LHCN-M2 (cell line): ENCODE measurements at places on chromosomes 7 and 10. TPM values are rescaled to one million over a fixed set of nuclear protein-coding genes. Genes with fewer than 3 reads are reported as not detected.

JCAD gene
- total RNA-seq, result 12.1 and 12.8 TPM in 2 replicates

TRIL gene
- total RNA-seq, result 0.32 and 0.46 TPM in 2 replicates

MSS51 gene
- 1.4 and 2.5 TPM in 2 replicates for total RNA-seq

CDH23 gene
- total RNA-seq, result 0.06 TPM in 2 replicates

ZC3HAV1L gene
- 22.3 and 23.9 TPM in 2 replicates for total RNA-seq

OR2AE1 gene
- not detected in 2 replicates for total RNA-seq

MOGAT3 gene
- not detected in 2 replicates for total RNA-seq

STK17A gene
- total RNA-seq, result 42.1 and 49.6 TPM in 2 replicates

NUDT13 gene
- 2.9 TPM in 2 replicates for total RNA-seq

FAM20C gene
- 20.8 and 36.4 TPM in 2 replicates for total RNA-seq

FAM204A gene
- 69.2 and 69.9 TPM in 2 replicates for total RNA-seq

- DNase-seq, result no peak
These were observed 3.7 kb downstream of the ITPRIP start for GRCh38 chr10:104334561-104334960.

DNA sequence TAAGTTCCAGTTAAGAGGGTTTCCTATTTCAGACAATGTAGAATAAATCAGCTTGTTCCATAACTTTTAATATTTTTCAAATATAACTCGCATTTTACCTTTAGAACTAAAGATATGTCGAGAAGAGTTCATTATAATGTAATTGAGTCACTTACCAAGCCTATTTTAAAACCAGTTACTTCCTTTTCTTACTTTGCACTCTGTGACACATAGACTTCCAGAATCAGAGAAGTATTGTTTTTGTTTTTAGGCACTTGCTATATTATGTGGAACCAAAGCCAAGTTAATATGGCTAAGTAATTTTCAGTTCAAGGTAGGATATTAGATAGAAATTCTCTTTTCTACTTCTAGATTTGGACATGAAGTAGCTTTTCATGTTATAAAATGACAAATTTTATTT is 182.7 kb upstream of the PRPS1L1 start:
- DNase-seq, result no peak

GRCh38 chr10:86652361-86653202 is 1.8 kb upstream of the OPN4 start:
- DNase-seq, result no peak

GRCh38 chr10:47130491-47130890 is 169.5 kb upstream of the GDF10 start:
- DNase-seq, result no peak

- DNase-seq, result no peak
These were observed 24.9 kb upstream of the KNDC1 start for GRCh38 chr10:133135116-133135465.

- DNase-seq, result no peak
These were observed 19.5 kb upstream of the DLG5 start for GRCh38 chr10:77946084-77946483.

DNA sequence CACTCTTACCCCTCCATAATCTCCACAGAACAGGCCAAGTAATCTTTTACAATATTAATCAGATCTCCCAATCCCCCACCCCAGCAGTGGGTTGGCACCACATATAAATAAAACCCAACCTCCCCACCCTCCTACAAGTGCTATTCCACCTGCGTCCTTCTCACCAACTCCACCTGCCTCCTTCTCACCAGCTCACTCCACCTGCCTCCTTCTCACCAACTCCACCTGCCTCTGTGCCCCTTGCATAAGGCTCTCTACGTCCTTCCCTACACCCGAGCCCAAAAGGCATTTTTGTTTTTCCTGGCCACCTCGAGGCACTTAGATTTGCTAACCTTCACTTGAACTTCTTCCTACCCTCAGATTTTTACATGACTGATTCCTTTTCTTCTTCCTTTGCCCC is 89.7 kb downstream of the ATE1 start:
- DNase-seq, result no peak

- DNase-seq, result peak; percentile 56
These were observed 67.8 kb upstream of the PDCD4 start for GRCh38 chr10:110803830-110804338.

DNA sequence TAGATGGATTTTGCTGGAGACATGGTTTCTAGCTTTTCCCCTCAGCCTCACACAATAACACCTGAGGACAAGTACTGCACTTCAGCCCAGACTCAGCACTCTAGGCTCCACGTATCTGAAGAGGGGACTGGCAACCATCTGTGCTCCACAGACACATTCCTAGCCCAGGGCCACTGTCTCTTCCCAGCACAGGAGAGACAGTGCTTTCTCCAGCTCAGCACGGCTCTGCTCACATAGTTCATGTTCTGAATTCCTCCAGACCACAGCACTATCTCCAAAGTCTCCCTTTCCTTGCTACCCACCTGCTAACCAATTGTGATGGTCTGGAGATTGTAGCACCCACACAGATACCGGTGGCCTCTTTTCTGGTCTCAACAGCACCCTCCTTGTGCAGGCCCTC is 114.5 kb downstream of the HTR7 start:
- no peak for DNase-seq

GRCh38 chr10:46104071-46104585 is 58.1 kb upstream of the MSMB start:
- no peak for DNase-seq

- DNase-seq, result no peak
These were observed 261.4 kb downstream of the MTERF1 start for GRCh38 chr7:91618776-91619765.

DNA sequence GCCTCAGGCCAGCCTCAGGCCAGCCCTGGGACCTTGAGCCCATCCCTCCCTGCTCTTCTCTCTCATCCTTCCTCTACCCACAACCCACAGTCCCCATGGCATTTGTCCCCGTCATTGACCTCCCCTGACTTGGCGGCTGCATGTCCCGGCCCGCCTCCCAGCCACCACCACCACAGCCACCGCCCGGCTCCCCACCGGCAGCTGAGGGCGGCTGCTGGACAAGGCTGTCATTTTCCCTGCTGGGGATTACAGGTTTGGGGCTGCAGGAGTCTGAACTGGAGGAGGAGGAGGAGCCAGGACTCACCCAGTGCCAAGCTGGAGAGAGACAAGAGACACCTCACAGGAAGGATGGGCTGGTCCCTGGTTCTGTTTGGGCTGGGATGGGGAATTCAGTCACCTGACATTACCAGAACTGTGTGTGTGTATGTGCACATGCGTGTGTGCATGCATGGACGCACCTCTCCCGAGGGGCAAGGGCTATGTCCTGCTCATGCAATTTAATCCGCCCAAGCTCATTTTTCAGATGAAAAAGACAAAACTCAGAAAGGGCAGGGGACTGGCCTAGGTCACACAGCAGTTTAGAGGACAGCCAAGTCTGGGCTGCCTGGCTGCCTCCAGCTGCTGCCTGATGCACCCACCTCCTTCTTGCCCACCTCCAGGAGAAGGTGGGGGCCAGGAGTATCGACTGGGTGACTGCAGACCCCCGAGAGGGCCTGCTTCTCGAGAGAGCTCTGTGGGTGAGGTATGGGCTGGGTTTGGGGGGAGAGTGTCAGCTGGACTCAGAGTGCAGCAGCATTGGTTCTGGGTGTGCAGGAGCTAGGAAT is 113.1 kb downstream of the ZMIZ1 start:
- DNase-seq, result no peak

GRCh38 chr7:104857458-104858425 is 156.3 kb upstream of the KMT2E start:
- no peak for DNase-seq

GRCh38 chr7:99143853-99144672 is at the start of gene SMURF1:
SMURF1 (minus strand) TSS chr7:99144108; CDS start chr7:99143780, 328 bp downstream.
- peak; percentile 61 for DNase-seq

GRCh38 chr10:97543025-97543546 is 29.5 kb upstream of the ANKRD2 start:
- peak; percentile 100 for DNase-seq

GRCh38 chr7:45050198-45050597 is 38.6 kb downstream of the NACAD start:
- DNase-seq, result no peak

- no peak for DNase-seq
These were observed 1.3 kb upstream of the GRK5 start for GRCh38 chr10:119205894-119206602.

DNA sequence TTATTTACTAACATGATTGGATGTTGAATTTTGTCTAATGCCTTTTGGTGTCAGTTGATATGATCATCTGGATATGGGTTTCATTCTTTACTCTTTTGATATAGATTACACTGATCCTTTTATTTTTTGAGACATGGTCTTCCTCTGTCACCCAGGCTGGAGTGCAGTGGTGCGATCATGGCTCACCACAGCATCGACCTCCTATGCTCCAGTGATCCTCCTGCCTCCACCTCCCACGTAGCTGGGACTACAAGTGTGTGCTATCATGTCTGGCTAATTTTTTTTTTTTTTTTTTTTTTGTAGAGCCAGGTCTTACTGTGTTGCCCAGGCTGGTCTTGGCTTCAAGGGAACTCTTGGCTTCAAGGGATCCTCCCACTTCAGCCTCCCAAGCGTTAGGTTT is 27.1 kb downstream of the BMS1 start:
- DNase-seq, result no peak

DNA sequence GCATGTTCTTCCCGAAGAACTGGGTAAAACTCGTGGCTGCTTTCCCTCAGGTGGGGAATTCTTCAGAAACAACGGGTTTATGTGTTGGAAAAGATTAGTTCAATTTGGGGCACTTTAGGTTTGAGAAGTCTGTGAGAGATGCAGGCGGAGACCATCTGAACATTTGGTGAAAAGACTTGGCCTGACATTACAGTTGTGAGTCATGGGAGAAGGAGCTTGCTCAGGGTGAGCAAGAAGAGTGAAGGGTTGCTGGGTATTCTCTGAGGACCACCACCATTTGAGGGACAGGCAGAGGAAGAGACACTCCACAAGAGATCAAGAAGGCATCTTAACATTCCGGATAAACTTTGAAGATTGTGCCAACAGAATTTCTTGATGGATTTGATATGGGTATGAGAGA is 88.6 kb downstream of the PODXL start:
- DNase-seq, result no peak

- no peak for DNase-seq
These were observed 473.8 kb upstream of the GALNT17 start for GRCh38 chr7:70657989-70658632.

DNA sequence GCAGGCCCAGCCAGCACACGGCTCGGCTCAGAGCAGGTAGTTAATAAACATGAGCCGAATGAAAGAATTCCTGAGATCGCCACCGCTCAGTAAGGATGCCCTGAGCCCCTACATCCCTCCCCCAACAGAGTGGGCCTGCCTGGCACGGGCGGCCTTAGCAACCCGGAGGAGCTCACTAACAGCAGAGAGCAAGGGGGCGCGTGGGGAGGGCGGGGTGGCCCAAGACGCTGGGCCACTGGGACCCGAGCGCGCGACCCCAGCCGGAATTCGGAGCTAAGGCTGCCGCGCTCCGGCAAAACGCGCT is 403 bp upstream of the ENO4 start:
- DNase-seq, result no peak

DNA sequence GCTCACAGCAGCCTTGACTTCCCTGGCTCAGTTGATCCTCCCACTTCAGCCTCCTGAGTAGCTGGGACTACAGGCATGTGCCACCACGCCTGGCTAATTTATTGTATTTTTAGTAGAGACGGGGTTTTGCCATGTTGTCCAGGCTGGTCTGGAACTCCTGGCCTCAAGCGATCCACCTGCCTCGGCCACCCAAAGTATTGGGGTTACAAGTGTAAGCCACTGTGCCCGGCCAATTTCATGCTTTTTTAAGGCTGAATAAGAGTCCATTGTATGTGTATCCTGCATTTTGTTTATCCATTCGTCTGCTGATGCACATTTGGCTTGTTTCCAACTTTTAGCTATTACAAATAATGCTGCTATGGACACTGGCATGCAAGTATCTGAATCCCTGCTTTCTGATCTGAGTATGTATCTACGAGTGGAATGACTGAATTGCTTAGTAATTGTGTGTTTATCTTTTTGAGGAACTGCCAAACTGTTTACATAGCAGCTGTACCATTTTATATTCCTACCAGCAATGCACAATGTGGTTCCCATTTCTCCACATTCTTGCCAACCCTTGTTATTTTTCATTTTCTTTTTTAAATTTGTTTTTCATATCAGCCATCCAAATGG is 37.3 kb upstream of the TPST1 start:
- peak; percentile 77 for DNase-seq

GRCh38 chr10:28219251-28219650 is 83.6 kb downstream of the MPP7 start:
- DNase-seq, result peak; percentile 68

- DNase-seq, result no peak
These were observed 114.4 kb upstream of the AOAH start for GRCh38 chr7:36838616-36839225.

DNA sequence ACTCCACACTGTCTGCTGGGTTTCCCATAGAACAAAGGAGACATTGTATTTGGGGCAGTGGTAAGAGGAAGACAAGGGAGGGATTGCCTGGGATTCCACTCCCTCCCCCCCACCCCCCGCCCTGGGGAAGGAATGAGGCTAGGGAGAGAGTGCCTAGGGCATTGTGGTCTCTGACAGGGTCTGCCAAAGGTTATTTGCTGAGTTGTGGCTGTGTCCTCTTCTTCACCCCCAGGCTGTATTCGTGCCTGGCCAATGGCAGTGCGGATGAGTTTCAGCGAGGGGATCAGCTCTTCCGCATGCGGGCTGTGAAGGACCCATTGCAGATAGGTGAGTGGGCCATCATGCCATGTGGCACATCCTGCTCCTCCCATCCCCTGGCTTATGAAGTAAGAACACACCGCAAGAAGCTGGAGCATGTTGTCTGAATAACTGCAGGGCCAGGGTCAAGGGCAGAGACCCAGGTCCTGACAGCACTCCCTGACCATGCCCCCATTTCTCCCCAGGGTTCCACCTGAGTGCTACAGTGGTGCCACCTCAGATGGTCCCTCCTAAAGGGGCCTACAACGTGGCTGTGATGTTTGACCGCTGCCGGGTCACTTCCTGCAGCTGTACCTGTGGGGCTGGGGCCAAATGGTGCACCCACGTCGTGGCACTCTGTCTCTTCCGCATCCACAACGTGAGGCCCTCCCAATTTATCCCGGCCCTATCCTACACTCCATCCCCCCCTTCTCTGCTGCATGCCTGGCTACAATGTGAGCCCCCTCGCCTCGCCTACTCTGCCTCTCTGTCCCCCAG is 3.7 kb downstream of the ZSWIM8 start:
- no peak for DNase-seq

DNA sequence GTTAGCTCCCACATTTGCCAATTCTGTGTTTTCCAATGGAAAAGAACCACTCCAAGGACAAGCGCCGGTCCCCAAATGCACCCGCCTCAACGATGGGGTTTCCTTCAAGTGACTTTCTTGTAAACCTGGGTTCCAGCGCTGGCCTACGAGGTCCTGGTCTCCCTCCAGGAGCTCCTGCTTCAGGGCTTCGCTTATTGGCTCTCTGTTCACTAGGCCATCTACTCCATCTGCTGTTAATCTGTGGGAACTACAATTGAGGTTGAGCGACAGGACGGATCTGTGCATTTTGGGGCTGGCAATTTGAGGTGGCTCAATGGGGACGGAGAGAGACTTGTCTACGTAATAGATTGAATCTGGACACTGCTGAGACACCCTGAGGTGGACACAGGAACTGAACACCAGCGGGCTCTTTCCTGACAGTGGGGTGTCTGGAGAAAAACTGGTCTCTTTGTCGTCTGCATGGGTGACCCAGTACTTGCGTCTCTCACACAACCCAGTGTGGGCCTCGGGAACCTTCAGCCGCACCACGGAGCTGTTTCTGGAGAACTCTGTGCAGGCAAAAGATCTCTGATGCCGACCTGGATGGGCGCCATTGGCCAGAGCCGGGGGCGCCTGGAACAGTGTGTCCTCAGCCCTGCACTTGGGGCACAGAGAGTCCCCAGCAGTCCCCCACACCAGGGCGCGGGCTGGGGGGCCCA is 115.9 kb upstream of the ADAM12 start:
- DNase-seq, result peak; percentile 65

- no peak for DNase-seq
These were observed 142.0 kb upstream of the ADO start for GRCh38 chr10:62662486-62662885.
